ENCODE measurements at places on chromosomes 1 and 21.
A peak's percentile ranks its signal among the peaks of the same experiment; 100 is the strongest.

DNA sequence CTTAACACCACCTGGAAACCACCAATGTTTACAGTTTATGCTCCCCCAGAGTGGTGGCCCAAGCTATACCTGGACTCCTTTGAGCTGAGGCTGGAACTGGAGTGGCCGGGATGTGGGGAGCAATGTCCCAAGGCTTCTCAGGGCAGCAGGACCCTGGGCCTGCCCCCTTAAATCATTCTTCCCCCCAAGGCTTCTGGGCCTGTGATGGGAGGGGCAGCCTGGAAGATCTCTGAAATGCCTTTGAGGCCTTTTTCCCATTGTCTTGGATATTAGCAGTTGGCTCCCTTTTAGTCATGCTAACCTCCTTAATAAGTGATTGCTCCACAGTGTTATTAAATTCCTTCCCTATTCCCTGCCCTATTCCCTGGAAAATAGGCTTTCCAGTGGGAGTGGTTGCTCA, 185.8 kb downstream of the HS2ST1 start:
- no peak for DNase-seq

DNA sequence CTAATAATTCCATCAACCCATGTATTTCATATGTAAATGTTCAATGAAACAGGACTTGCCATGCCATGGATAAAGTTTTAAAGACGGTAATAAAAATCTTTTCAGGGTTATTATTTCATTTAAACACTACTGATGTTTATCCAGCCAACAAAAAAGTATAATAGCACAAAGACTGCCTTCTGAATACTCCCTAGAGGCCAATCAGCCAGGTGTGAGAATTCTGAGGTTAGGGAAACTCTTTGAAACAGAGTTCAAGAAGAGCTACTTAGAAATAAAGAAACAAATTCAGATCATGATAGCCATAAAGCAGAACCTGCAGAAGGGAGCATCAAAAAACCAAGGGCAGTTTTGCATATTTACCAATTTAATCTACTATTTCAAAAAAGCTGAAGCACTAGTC, 48.7 kb downstream of the AKT3 start:
- DNase-seq: no peak

GRCh38 chr1:152026895-152027294, 9.9 kb downstream of the S100A11 start:
- no peak for DNase-seq

GRCh38 chr1:75520862-75521475, 89.9 kb downstream of the SLC44A5 start:
- DNase-seq: no peak

- no peak for DNase-seq
Observed at GRCh38 chr1:93768380-93768863, 86.8 kb upstream of the BCAR3 start.

GRCh38 chr1:51527144-51527543, 8.1 kb upstream of the EPS15 start:
- no peak for DNase-seq

DNA sequence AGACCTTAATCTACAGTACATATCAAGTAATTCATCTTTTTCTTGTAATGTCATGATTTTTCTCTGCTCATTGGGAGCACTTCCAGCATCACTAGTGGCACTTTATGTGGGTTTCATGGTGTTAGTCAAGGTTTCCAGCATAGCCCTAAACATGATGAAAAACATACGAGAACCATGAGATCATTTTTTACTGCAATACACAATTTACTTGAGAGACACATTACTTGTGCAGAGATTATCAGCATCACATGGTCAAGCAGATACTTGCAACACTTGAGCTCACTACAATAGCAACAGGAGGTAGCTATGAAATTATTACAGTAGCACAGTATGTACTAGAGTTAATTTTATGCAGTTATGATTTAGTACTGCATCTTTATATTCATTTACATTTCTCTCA, 36.4 kb downstream of the ITGB3BP start:
- no peak for DNase-seq

DNA sequence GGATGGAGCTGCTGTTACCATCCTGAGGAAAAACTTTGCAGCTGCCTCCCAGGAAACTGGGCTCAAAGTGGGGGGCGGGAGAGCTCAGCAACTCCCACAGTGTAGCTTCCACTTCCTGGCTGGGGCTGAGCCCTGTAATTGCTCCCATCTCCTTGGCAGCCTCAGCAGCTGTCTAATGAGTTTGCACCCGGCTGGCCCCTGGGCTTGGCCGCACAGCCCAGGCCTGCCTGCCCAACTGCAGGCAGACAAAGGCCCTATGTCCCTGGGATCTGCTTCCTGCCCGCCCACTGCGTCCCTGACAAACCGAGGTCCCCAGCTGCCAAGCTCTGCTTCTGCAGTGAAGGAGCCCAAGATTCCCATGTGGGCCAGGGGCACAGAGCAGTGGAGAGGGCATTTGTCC, 30.1 kb downstream of the EDN2 start:
- no peak for DNase-seq

DNA sequence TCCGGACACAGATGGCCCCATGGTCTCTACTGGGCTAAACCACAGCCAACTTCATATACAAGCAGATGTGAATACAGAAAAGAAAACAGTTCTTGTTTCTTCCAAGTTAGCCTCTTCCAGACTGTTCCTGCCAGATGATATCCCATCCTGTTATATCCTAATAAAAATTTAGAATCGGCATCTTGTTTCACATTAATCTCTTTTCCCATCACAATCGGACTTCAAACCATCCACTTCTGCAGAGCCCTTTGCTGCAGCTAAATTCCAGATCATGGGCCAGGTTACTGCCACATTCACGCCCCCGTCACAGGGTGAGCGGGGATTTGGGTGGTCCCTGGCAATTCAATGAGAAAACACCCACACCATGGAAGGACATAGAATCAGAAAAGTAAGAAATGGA, 57.2 kb downstream of the NPHP4 start:
- DNase-seq: no peak

GRCh38 chr1:112954945-112955772, 837 bp downstream of the SLC16A1 start:
- peak; percentile 78 for DNase-seq

- no peak for DNase-seq
Observed at GRCh38 chr21:21851657-21852056, 853.4 kb downstream of the NCAM2 start.

- DNase-seq: no peak
Observed at GRCh38 chr1:87421809-87422208, 93.1 kb downstream of the LMO4 start.

- no peak for DNase-seq
Observed at GRCh38 chr1:226111098-226111882, 48.8 kb downstream of the H3-3A start.

DNA sequence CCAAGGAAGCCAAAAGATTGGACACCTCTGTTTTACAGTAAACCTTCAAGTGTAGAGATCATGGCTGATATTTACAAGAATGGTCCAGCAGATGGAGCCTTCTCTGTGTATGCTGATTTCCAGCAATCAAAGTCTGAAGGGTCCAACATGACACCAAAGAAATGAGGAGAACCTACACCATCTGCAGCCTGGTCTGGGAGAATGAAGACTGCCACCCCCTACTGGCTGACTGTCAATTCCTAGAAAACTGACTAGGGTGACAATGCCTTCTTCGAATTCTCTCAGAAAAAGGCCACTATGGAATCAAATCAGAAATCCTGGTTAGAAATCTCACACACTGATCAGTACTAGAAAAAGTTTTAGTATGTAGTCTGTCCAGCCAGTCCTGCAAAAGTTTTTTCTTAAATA, 83.3 kb downstream of the CDC42BPA start:
- DNase-seq: no peak

DNA sequence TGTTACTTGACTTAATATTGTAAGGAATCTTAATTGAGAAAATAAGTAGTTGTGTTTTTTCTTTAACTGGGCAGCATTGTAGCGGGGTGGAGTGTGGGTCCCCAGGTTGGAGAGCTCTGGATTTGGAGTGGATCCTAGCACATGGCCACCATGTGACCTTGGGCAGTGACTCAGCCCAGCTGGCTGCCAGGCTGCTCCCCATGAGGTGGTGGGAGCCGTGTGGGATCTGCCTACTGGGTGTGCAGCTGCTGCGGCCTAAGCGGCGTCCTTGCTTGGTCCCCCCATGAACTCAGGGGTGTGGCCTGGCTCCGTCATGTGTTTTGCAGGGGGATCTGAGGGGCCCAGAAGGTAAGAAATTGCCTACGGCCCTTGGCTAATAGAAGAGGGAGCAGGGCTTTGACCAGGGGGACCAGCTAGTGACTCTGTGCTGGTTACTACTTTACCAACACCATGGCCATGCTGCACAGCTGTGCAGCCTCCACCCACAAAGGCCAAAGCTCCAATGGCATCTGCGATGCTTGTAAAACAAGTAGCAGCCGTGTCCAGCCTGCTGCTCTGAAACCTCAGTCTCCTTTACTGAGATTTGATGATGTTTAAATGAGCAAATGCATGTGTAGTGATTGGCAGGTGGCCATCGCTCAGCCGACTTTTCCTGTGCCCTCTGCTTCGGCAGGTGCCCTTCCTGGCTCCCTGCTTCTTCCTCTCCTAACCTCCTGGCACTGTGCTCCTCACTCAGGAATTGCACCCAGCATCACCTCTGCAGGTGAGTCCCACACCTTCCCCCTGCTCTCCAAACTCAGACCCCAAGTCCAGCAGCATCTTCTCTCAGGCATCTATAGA, 68.3 kb downstream of the ADARB1 start:
- DNase-seq: peak; percentile 13

DNA sequence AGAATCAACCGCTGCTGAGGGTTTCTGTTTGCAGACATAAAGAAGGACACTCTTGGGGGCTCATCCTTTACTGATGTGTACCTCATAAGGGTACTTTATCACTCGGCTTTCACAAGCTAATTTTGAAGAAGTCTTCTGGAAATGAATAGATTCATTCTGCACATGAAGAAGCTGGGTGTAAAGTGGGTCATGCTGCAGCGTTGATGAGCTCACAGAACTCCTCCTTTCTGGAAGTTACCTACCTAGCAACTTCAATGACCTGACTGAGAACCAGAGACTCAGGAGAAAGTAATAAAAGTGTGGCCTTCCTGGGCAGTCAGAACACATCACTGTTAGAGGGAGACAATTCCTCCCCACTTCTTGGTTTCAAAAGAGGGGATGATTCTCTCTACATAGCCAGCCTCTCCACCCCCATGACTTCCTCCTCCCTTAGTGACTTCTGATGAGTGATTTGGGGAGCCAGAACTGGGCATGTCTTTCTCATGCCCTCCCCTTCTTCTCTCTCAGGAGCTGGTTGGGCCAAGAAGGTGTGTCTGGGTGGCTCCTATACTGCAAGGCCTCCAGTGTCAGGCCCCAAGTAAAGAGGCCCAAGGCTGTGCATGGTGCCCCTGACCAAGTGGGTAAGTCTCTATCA, 27.0 kb downstream of the PCNX2 start:
- no peak for DNase-seq

DNA sequence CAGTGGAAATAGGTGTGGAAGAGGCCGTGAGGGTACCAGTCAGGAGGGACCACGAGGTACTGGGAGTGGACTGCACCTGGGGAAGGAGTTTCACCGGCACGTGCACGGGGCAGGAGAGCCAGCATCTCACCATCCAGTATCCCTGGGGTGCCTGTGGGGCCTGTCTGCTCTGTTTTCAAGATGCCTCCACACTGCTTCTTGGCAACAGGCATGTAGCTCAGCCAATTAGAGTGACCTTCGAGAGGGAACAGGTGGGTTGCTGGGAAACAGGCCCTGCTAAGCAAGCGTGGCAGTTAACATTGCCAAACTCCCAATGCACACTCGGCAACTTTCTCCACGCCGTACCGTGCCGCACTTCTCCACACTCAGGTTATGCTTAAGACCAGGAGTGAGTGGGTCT, 17.7 kb downstream of the KCNC4 start:
- DNase-seq: no peak

- no peak for DNase-seq
Observed at GRCh38 chr1:160942926-160943325, 11.7 kb downstream of the ITLN2 start.

DNA sequence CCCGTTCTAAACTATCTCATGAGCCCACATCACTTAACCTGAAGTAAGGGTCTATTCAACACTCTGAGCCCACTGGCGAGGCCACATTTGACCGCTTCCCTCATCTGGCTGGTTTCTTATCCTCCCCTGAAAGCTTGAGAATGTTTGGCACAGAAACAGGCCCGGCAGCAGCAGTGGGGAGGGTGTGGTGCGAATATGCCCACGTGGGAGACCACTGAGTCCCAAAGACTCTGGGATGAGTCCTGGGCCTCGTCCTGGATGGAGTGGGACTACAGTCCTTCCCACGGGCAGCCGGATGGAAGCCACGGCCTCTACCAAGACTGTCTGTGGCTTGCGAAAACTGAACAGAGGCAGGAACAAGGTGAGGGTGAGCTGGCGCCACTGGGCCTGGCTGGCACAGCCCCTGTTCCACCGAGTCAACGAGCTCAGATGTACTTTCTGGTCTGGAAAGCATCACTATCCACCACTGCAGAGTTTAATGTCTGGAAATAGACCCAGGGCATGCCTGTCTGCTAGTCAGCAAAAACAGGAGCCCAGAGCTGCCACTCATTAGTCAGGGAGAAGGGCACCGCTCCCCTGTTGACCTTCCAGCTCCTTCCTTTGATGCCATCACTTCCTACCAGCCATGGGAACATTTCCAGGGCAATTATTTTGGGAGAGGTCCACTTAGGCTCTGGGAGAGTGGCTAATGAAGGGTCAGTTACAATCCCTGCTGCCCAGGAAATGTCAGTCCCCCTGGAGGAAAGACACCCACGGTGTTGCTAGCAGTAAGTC, 386.6 kb downstream of the MATN1 start:
- no peak for DNase-seq

DNA sequence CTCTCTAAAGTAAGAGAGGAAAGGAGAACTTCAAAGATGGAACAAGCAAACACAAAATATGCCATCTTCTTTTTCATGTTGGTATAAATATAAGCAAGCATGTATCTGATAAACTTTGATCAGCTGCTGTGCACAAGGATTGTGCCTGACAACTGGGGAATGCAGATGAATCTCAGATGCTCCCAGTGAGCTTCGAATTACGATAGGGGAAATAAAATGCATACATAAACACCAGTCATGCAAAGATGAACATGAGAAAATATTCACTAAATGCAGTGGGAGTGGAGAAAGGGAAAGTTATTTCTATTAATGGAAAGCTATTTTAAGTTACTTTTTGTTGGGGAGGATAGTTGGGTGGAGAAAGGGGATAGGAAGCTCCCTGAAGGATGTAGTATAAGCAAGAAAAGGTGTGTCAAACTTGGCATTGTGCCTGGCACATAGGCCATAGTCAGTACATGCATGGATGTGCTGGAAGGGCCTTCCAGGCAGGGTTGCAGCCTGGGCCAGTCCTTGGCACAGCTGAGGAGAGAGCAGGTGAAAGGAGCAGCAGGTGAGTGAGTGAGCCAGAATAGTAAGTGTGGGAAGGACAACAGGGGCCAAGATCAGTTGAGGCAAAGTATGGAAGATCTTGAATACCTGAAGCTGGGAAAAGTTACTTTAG, 57.8 kb upstream of the PGD start:
- no peak for DNase-seq

- no peak for DNase-seq
Observed at GRCh38 chr1:14403961-14404645, 194.4 kb upstream of the KAZN start.

GRCh38 chr1:76374086-76374485, 299.5 kb downstream of the ST6GALNAC3 start:
- DNase-seq: no peak

GRCh38 chr1:161730050-161730564, 8.8 kb downstream of the FCRLB start:
- peak; percentile 60 for DNase-seq

Data from activated T-cell treated with anti-CD3 and anti-CD28 coated beads, Interleukin-2, amount 50 U/mL, for 24 hours (primary cell).